Stimulated activated CD8-positive, alpha-beta memory T cell treated with anti-CD3 and anti-CD28 coated beads, Interleukin-15, amount 100 ng/mL, for 48 hours (primary cell): ENCODE measurements at places on chromosomes 7 and 10.

GRCh38 chr7:39099146-39099545 is 121.4 kb downstream of the POU6F2 start:
- DNase-seq: no peak

DNA sequence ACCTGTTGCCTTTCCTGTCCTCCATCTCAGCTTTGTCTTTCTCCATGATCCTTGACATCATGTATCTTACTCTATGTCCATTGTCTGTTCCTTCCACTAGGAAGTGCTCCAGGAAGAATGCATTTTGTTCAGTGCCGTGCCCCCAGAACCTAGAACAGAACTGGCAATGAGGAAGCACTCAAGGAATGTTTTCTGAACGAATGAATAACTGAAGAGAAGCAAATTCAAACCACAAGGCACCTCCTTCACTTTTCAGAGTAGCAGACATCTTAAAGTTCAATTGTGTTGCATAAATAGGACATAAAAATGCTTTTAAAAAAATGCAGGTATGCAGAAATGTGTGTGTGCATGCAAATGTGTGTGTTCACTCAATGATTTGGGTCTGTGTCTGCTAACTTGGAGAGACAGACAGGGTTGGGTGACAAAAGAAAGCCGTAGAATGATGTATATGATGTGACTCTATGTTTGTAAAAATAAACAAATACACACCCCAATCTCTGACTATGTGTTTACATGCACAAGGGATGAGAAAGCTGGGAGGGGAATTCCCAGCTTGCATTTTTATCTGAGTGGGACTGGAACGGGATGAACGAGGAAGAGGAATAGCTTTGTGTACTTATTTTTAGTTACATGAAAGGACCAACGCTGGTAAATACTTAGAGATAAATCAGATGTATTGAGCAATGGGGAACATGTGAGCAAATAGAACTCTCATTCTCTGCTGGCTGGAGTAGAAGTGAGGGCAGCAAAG is 237.7 kb downstream of the FANK1 start:
- no peak for DNase-seq

GRCh38 chr10:122838880-122839279 is 6.8 kb downstream of the CUZD1 start:
- DNase-seq: no peak

DNA sequence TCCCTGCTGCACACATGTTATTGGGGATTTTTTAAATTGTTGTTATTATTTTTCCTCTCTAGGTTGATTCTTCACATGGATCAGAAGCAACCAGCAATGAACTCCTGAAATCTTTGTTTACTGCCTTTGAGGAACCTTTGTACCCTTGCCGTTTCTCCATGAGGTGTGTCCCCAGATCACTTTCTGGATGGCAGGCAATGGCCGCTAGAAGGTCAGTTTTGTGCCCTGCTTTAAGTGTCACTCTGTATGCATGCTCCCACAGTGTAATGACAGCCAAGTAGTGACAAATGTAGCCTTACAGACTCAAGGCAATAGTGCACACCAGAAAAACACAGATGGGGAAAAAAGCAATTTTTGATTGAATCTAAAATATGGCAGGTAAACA is 47.7 kb upstream of the NRP1 start:
- DNase-seq: no peak

- no peak for DNase-seq
Measured at GRCh38 chr10:124616040-124616835, 127.9 kb downstream of the FAM53B start.

DNA sequence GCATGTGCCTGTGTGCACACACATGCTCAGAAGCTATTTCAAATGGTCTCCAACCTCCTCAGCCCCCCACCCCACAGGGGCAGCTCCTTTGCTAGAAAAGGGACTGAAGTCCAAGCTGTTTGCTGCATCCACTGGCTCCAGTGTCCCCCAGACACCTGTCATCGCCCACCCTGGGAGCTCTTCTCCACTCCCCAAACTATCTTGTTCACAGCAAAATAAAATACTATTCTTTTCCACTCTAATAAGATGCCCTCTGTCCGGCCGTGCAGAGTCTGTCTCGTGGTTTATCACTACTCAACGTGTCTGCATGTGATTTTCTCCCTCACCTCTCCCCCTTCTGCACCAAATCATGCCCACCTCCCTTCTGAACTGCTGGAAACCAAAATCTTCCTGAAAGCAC is 25.6 kb downstream of the HIPK2 start:
- DNase-seq: no peak

- DNase-seq: no peak
Measured at GRCh38 chr10:97718659-97719142, 5.2 kb downstream of the MARVELD1 start.

GRCh38 chr7:14938181-14938580 is 35.6 kb upstream of the DGKB start:
- no peak for DNase-seq

GRCh38 chr7:83777406-83778072 is 128.6 kb upstream of the SEMA3E start:
- DNase-seq: no peak

- DNase-seq: no peak
Measured at GRCh38 chr7:74017125-74017524, 10.8 kb upstream of the ELN start.

GRCh38 chr10:127458016-127458810 is 90.9 kb upstream of the NPS start:
- DNase-seq: no peak

DNA sequence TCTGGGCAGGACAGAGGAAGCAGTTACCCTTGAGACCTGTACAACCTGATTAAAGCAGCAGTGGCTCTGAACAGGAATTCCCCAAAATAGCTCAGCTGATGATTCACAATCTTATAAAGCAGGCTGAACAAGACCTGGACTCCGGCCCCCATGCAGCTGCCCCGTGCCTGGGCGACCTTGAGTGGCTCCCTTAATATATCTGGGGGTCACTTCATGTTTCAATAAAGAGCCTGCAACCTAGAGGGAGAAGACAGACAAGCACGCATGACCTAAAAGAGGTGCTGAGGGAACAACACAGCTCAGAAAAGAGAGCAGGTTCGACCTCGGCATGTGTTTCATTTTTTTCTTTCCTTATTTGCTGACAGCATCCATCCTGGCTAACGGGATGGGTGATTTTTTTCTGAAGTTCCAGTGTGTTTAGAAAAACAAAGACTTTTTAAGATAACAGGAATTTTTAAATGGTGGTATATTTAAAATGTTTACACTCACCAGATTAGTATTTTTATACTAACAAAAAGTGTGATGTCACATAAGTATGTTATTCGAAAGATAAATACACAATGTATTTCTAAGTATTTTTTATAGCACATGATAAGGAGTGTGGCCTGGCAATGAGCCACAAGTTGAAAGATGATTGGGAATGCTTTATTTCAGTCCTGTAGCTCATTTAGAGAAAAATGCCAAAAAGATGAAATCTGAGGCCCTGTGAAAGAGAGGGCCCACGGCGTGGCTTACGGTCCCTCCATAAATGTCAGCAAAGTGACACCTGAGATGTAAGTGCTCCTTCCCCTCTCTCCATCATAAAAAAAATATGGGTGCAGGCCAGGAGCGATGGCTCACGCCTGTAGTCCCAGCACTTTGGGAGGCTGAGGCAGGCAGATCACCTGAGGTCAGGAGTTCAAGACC is 161.3 kb downstream of the SLIT1 start:
- DNase-seq: no peak

DNA sequence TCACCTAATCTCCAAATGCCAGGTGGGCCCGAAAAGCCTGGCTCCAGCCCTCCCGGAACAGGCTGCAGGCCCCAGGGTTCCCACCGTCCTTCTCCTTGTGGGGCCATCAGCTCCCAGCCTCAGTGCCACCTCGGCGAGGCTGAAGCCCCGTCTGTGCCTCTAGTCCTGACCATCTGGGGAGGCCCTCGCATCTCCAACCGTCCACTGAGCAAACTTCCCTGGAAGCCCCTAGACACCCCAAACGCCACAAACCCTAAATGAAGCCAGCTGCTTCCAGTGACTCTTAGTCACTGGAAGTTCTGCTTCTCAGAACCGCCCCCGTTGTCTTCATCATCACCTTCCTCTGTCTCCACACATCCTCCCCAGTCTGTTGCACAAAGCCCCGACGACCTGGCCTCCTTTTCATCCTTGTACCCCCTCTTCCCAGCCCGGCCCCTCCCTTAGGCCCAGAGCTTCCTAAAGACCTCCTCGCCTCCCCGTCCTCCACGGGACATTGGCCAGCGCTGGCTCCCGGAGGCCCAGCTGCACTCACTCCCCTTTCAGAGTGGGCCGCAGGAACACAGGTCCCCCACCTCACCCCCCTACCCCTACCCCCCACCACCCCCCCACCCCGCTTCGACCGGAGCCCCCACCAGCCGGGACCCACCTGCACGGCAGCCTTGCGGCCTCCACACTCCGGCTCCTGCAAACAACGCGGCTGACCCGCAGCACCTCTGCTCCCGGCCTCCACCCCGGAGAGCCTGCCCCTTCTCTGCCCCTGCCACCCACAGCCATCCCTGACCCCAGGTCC is 1.1 kb upstream of the DIP2C start:
- no peak for DNase-seq

- no peak for DNase-seq
Measured at GRCh38 chr10:96513305-96513697, 425 bp downstream of the TLL2 start.

DNA sequence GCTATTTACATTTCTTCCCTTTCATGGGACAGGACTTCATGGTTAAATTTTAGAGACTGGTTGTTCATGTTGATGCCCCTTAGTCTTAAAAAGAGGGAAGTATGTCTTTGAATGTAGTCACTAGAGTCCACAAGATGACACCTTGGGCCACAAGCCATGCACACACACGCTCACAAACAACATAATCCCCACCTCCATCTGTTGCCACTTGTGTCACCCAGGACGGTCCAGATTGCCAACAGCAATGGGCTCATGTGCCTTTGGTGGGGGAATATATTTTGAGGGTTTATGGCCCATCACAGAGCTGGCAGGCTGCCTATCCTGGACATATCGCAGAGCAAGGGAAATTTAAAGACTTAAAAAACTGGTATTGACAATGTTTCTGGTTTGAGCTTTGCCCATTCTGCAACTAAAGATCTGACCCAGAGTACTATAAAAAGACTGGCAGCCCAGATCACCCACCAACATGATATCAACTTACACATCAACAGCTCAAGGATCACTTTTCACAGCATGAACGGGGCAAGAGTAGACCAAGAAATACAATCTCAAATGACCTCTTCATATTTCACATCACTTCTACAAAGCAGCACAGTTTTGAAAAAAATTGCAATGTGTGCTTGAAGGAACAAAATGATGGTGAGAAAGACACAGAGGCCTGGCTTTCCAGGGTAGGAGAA is 50.5 kb downstream of the STRA8 start:
- no peak for DNase-seq

GRCh38 chr10:19003341-19003740 is 45.3 kb upstream of the MALRD1 start:
- DNase-seq: no peak

- no peak for DNase-seq
Measured at GRCh38 chr7:105017657-105018365, 3.8 kb downstream of the KMT2E start.

GRCh38 chr7:151150388-151150787 is 17.1 kb downstream of the GBX1 start:
- DNase-seq: no peak

DNA sequence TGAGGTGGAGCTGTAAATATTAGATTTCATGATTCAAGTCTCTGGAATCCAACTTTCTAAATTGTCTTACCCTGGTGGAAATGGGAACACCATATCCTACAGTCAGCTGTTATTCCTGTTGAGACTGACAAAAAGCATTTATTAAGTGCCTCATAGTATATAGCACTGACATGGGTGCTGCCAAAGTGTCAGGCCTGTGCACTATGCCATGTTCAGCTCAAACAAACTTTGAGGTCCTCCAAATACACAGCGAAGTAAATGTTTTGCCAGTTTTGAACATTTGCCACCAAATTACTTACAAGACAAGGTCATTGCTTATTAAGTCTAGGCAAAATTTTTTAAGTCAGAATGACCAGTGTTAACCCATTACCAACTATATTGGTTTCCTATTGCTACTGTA is 162.9 kb upstream of the SLC25A13 start:
- no peak for DNase-seq

GRCh38 chr10:27724287-27724686 is 21.3 kb downstream of the MKX start:
- DNase-seq: no peak

DNA sequence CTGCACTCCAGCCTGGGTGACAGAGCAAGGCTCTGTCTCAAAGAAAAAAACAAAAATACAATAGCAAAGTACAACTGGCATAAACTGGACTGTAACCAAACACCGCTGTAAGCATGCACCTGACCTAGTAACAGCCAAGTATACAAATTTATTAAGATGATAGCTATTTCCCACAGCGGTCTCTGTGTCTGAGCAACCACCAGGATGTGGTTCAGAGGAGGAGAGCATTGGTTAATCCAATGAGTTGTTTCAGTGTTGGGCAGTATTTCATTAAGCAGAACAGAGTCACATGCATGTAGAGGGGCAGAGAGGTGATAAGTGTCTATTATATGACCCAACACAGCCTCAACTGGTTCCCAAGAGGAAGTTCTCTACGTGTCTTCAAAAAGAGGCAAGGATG is 4.0 kb downstream of the SLC16A12 start:
- DNase-seq: no peak

DNA sequence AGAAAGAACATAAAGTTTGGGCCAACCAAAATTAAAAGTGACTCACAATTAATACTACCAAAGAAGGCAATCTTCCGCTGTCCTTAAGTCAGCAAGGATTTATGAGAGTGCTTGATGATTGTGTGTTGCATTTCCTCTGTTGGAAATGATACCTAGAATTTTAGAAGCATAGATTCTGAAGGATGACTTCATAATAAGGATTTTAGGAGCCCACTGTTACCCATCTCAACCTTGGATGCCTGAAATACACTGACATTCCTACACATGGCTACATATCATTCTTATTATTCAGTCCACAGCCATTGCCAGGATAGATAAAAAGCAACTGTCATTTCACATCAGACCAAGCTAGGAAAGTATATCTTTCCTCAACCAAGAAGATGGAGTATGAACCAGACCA is 823.8 kb downstream of the LRMDA start:
- DNase-seq: no peak

DNA sequence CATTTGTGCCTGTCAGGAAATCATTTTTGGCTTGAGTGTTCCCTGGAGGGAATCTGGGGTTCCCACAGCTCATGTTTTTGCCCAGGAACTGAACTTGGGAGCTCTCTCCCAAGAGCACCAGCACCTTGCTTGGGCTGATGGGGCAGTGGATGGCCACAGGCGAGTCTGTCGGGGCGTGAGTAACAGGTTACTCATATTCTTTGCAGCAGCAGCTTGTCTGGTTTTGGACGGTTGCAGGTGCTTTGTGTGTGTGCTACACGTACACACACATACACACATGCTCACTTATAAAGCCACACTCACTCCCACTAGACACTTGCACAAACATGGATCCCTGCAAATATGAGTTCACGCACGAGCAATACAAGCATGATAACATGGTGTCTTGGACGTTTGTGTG is 2.9 kb upstream of the PALD1 start:
- no peak for DNase-seq

DNA sequence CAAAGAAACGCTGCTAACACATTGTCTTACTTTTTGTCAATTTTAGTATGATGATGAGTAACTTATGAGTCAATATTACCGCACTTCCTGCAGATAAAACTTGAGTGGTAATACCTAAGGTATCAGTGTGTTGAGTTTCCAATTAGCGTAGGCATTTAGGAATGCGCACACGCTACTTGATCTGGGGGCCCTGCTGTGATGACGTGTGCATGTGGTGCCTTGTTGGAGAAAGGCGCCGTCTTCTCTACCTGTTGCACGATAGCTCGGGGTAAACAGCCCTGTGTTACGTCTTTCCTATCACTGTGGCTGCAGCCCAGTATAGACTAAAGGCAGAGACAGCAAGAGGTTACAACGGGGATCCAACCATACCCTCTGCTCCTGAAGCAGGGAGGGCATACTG is 476.8 kb upstream of the ADARB2 start:
- DNase-seq: no peak
